Stimulated activated naive CD8-positive, alpha-beta T cell treated with anti-CD3 and anti-CD28 coated beads, Interleukin-15, amount 100 ng/mL, for 72 hours (primary cell): ENCODE measurements at places on chromosomes 13 and 19.

DNA sequence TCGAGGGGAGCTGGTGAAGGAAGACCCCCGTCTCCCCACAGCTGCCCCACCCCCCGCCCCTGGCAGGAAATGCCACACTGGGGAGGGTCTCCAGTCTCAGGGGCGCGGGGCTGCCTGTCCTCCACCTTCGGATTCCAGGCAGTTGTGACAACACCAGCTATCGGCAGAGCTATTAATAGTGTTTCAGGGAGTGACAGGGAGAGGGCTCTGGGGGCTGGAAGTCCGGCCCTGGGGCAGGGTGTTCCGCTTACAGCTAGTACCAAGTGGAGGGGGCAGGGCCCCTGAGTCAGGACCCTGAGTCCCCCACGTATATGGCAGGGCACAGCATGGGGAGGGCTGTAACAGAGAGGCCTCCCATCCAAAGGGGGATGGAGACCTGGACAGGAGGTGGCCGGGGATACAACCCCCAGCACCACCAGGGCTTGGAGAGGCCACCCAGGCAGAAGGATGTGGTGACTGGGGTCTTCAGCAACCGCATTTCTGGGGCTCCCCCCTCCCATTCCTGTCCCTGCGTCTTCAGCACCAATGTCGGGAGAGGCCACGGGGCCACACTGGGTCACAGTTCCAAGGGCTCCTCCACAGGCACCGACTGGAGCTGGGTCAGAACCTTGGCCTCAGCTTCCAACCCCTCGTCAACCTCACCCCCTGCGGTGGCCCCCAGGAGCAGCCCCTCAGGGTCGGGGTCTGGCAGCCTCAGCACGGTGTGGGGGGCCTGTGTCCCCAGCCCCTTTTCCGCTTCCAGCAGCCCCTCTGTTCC lies 3.9 kb downstream of the SIX5 start:
- DNase-seq: no peak

DNA sequence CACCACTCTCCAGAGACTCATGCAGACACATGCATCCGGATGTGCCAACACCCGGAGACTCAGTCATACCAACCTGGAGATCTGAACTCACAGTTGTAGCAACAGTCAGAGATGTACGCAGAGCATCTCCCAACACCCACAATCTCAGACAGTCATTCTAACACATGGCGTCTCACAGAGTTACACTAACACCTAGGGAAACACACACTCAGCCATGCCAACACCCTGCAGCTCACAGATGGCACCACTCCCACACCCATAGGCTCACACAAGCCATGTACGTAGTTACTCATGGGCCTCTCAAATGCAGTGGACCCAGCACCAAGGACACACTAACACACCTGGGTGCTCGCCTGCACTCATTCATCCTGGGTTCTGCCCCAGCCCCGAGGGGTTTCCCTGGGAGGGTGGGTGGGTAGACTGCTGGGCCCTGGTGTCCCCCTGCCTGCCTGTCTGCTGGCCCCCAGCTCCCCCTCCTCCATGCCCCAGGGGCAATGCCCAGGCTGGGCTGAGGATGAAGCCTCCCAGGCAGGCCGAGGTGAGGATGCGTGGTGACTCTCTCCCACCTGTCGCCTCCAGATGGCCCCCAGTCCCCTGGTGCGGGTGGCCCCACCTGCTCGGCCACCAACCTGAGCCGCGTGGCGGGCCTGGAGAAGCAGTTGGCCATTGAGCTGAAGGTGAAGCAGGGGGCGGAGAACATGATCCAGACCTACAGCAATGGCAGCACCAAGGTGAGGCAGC lies 10.0 kb downstream of the PKN1 start:
- no peak for DNase-seq

- peak; percentile 72 for DNase-seq
Observed at GRCh38 chr19:5130371-5131030, 161.6 kb downstream of the KDM4B start.

GRCh38 chr13:47146991-47147811 lies 250.3 kb upstream of the HTR2A start:
- no peak for DNase-seq

- no peak for DNase-seq
Observed at GRCh38 chr19:43148233-43148632, 38.1 kb downstream of the PSG5 start.

GRCh38 chr13:36088463-36088862 lies 42.7 kb downstream of the DCLK1 start:
- no peak for DNase-seq

DNA sequence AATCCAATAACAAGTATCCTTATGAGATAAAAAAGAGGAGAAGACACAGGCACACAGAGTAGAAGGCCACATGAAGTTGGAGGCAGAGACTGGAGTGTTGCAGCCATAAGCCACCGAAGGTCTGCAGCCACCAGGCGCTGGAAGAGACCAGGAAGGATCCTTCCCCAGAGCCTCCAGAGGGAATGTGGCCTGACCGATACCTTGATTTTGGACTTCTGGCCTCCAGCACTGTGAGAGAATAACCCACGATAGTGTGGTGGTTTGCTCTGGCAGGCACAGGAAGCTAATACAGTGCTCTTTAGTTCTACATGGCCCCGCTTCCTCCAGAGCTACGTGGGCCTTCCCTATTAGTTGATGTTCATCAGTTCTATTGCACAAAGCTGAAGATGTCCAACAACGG lies 15.3 kb upstream of the SULT2A1 start:
- DNase-seq: no peak

GRCh38 chr13:99982731-99983498 lies 1.3 kb downstream of the ZIC2 start:
- DNase-seq: no peak

DNA sequence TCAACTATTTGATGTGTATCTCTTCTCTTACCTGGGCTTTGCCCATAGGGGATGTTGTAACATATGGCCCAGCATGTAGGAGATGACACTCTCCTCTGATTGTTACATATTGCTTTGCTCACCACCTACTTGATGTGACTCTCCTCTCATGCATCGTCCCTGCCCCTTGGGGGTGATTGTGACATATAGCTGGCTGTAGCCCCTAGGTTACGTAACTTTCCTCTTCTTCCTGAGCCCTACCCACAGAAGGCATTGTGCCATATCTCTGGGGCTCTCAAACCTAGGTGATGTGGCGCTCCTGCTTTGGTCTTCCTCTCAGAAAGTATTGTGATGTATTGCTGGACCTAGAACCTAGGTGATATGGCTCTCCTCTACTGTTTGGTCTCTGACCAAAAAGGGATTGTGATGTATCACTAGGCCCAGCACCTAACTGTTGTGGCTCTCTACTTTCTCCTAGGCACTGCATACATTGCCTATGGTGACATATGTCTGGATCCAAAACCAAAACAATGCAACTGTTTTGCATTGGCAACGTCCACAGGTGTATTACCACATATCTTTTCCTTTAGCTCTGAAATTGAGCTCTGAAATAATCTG lies 71.9 kb upstream of the ZNF724 start:
- no peak for DNase-seq

GRCh38 chr19:5697890-5698634 lies 8.0 kb downstream of the RPL36 start:
- no peak for DNase-seq
